Upper lobe of right lung (tissue), 1 donor: ENCODE measurements at places on chromosomes 2 and 18. TPM values are rescaled to one million over a fixed set of nuclear protein-coding genes. Genes with fewer than 3 reads are reported as not detected.

DNA sequence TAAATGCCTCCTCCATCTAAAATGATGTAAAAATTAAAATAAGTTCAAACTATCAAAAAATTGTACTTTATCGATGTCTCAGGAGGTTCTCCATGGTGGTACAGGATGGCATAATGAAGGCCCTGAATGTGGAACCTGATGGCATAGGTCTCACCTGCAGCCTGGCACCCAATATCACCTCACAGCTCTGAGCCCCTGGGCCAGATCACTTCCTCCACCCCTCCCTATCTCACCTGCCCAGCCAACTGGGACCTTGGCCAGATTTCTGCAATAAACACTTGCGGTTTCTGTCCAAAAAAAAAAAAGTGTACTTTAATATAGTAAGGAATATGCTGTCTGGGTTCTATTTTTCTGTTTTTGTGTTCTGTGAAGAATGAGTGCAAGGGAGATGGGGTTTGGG lies 6.7 kb upstream of the RBM45 start:
- no peak for DNase-seq

DNA sequence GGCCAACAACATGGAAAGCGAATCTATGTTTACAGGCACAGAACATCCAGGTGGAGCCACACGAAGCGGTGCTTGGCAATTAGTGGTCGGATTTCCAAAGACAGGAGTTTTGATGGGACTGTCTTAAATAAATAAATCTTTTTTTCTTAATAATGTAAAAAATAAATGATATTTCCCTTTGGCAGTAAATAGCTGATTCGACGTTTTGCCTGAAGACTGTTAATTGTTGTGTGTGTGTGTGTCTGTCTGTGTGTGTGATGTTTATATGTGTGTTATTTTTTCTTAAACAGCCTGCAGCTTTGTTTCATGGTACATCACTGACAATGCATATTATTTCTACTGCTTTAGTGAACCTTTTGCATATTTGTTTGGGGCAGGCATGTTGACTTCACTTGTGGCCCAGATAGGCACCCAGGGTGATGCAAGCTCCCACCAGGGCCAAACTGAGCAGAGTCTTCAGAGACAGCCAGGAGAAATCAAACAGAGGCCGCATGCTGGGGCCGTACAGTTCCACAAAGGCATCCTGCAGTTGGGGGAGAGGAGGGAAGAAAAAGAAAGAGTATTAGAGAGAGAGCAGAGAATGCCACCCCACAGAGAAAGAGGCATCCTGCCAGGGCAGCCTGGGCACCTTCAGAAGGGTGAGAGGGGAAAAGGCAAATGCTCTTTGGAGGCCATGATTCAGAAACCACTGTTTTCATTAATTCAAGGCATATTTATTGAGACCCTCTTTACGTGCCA lies 191.2 kb downstream of the BCL2 start:
- DNase-seq = no peak

DNA sequence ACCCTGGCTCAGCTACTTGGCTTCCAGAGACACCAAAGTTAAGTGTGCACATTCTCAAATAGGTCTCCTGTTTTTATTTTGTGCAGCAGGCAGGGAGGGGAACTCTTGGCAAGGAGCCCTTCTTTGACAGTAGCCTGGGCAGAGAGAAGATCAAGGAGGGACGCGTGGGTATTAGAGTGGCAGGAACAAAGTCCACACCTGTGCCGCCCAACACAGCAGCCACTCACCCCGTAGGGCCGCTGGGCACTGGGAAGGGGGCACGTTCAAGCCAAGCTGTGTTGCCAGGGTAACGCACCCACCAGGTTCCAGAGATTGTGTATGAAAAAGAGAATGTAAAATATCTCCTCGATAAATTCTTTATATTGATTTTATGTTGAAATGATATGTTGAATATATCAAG lies 229.3 kb upstream of the AGAP1 start:
- DNase-seq = no peak

GRCh38 chr2:2708575-2709430 lies 377.7 kb upstream of the MYT1L start:
- DNase-seq = no peak

GRCh38 chr2:37875403-37875906 lies 49.6 kb upstream of the RMDN2 start:
- no peak for DNase-seq

DNA sequence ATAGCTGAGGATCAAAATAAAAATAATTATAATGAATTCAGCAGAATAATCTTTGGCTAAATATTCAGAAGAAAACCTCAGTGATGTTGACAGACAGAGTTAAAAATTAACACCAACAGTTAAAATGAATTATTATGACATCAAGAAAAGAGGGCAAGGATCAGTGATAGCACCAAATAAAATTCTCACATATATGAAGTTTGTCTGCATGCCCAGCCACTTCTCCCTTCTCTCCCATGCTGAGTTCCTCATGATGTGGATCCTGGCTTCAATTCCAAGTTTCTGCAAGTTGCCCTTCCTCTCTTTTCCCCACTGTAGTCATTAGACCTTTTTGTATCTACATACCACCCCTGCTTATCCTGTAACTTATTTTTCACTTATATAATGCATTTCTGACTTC lies 6.8 kb downstream of the STRADB start:
- DNase-seq = no peak

- DNase-seq = no peak
Observed at GRCh38 chr2:42970151-42970550, 177.8 kb upstream of the HAAO start.

DNA sequence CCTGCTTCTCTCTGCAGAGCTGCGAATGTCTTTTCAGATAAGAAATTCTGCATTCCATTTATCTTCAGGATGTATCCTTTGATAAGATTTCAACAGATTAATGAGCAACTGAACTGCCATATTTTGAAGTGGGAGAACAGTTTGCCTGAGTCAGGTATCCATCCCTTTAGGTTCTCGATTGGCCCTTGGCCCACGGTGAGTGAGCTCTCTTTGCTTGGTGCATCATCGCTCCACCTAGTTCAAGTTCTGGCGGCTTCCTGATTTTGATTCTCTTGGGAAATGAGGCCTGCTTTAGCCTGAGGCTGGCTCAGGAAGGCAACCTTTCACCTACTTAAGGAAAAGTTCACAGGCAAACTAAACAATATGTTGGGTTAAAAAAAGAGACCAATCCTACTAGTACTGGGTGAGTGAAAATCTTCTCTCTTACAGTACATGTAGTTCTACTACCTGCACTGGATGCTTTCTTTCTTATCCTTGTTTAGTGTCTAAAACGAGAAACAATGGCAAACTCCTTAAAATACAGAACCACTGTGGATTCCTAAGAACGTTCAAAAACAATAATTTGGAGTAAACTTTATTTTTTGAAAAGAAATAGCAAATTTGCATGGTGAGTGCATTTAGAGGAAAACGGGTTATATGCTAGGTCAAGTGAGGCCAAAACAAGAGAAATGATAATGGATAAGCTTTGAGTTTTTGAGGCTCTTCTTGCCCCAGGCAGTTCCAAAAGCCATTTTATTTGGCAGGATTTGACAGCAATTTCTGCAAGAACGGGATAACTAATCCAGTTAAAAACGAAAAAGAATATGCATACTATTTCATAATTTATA lies 837 bp upstream of the ACSL3 start:
- peak; percentile 67 for DNase-seq

- DNase-seq = no peak
Observed at GRCh38 chr2:181523756-181524155, 66.6 kb downstream of the ITGA4 start.

GRCh38 chr18:3441290-3441689 lies 8.7 kb upstream of the TGIF1 start:
- DNase-seq = no peak

DNA sequence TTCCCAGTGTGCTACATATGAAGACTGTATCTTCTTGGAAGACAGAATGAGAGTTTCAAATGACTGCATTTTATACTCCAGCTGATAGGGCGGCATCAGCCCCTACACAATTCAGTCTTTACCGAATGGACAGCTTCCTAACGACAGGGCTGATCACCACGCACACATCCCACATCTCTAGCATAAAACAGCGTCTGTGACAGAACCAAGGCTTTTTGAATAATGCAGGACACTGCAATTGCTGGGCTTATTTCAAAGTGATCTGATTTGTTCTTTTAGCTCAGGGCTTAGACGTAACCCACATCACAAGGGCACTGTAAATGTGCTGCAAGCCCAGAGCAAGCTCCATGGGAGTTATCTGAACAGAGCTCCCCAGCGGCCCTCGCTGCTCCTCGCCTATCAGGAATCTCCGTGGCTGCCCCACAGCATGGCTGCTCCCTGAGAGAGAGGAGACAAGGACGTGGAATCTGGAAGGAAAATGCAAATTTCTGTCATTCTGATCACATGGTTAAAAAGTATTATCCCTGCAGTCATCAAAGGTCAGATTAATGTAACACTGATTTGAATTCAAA lies 158.5 kb upstream of the ALKAL2 start:
- DNase-seq = no peak

DNA sequence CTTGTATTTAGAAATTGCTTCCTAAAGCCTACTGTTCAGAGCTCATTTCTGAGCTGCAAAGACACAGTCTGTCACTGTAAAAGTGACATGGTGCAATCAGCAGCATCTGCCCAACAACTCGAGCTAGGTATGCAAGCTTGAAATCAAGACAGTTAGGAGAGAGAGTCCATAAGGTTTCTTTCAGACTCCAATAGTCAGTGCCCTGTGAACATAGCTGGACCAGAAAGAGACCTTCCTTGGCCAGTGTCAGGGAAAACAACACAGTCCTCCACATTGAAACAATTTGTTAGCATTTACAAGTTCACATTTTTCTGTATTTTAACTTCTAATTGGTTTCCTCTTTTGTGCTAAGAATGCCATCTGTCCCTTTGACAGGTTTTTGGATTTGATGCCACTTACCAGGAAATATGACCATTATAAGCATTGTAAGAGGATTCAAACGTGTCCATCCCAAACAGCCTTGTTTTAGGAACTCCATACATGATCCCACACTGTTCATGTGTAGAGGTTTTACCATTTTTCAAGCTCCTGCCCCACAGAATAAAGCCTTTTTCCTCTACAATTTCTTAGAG lies 8.9 kb upstream of the MYCN start:
- no peak for DNase-seq

DNA sequence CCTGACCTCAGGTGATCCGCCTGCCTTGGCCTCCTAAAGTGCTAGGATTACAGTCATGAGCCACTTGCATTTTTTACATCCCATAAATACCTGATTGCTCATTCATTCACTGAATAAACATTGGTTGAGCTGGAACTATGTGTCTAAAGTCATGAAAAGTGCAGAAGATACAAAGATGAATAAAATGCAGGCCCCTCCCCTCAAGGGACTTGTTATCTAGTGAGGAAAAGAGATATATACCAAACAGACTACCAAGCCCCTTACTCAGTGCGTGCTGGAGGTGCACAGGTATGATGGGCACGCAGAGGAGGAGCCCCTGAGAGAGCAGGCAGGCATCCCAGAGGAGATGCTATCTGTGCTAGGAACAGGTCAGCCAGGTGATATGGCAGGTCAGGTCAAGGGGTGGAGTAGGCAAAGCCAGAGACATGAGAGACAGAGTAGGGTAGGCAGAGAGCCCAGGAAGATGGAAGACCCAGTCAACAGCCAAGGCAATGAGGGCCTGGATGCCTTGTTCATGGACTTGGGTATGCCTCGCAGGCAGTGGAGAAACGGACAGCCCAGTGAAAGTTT lies 7.7 kb downstream of the FHL2 start:
- DNase-seq = no peak

GRCh38 chr2:239264838-239265651 lies 135.8 kb downstream of the HDAC4 start:
- DNase-seq = peak; percentile 71

DNA sequence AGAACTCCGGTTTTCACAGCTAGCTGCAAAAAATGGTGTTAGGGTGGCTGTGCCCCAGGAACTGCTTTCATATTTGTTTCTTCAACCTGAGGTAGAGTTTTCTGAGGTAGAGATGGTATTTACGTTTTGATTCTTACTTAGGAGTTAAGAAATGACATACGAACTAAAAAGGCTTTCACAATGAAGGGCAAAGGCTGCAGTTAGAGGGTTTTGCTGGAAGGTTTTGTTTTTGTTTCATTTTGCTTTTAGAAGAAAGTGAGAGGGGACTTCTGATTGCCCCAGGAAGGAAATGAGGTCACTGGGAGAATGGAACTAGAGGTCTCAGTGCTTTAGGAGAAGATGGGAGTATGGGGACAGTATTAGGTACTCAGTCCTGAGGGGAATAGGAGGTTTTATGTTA lies 15.5 kb downstream of the CDCA7 start:
- no peak for DNase-seq

DNA sequence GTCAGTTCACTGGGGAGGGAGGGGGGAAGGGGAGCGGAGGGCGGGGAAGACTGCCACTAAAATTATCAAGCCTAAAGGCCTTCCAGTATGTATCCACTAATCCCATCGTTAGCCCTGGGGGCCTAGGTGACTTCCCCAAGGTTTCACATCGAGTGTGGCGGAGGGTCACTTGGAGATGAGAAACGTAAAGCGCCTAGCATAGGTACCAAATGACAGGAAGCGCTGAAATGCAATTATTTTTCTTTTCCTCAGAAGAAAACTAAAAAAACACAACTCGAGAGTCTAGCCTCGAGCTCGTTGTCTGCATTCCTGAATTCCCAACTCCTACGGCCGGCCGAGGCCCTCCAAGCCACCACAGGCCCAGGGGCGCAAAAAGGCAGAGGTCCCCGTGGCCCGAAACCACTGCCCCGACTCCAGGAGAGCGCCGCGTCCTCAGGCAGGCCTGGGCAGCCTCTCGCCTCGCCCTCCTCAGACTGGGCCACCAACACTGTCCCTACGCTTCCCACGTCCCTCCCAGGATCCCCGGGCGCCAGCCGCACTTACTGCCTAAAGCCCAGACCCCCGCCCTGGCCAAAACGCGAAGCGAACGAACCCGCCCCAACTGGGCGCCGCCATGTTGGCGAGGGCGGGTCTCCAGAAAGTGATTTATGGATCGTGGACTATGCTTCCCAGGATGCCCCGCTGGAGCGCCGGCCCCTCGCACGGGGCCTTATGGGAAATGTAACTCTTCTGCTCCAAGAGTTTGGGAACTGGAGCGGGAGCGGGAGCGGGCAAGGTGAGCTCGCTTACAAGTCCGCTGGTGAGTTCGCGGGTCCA lies at the start of gene USP40:
USP40 (minus strand) TSS at position 642 of the 816 bp plus-strand sequence. CDS start 1,228 bp downstream, outside the sequence.
- peak; percentile 94 for DNase-seq

DNA sequence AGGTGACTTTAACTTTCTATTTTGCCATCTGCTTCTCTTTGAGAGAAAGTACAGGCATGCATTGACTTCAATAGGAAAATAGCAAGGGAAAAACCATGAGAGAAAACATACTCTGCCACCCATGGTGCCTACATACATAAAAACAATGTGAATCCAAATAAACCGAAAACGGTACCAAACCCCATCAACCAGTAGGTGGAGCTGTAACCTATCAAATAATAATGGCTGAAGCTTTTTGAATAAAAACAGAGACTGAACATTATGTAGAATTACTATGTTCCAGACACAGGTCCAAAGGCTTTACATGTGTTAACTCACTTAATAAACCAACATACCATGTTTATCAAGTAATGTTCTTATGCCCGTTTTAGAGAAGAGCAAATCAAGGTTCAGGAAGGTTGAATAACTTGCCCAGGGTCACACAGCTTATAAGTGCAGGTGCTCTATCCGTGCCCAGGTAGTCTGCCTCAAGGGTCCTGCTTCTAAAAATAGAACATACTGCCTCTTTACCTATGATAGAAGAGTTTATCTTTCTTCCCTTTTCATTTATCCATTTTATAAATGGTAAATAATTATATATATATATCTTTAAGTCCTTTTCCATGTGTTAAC lies 293.9 kb upstream of the SYT4 start:
- no peak for DNase-seq

GRCh38 chr2:125168442-125168841 lies 1143.4 kb downstream of the CNTNAP5 start:
- DNase-seq = no peak

GRCh38 chr2:107380912-107381311 lies 445.8 kb upstream of the RGPD4 start:
- no peak for DNase-seq

Gene TLX2
- not detected for total RNA-seq

Gene GMPPA
- 25.3 TPM for total RNA-seq

Gene LRP2
- 36.6 TPM for total RNA-seq

Gene CFC1
- total RNA-seq = 0.38 TPM

Gene TP53I3
- 44.3 TPM for total RNA-seq
